Renal cortical epithelial cell (primary cell): ENCODE measurements at places on chromosomes 7 and 10.

GRCh38 chr10:12540341-12540781 is 191.0 kb downstream of the CAMK1D start:
- no peak for DNase-seq

DNA sequence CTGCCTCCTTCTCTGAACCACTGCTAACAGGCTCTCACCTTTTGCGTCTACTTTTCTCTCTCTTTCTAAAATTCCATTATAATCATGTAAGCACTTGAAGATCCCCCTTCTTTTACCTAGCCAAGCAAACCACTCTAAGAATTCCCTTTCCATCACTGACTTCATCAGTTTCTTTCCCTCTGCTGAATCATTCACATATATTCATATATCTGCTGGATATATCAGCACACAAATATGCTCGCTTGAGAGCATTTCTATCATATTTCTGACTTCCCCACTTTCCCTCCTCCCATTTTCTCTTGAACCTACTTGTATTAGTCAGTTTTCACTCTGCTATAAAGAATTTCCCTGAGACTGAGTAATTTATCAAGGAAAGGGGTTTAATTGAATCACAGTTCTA is 84.2 kb upstream of the LRRN3 start:
- no peak for DNase-seq

DNA sequence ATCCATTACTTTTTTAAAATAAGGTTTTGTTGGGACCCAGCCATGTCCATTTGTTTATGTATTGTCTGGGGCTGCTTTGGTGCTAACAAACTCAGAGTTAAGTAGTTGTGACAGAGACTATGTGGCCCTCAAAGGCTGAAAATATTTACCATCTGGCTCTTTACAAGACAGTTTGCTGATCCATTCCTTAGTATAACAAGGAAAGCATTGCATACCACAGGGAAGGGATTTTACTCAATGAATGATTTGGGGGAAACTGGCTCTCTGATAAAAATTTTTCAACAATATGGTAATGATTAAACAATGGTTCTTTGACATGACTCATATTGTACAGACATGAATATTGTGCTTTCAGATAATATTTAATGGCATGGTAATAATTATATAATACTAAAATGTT is 738.1 kb downstream of the KCNMA1 start:
- no peak for DNase-seq

GRCh38 chr10:89923661-89924060 is 222.3 kb downstream of the KIF20B start:
- no peak for DNase-seq

- DNase-seq: no peak
These were observed 502.8 kb downstream of the REEP3 start for GRCh38 chr10:64023926-64024470.

DNA sequence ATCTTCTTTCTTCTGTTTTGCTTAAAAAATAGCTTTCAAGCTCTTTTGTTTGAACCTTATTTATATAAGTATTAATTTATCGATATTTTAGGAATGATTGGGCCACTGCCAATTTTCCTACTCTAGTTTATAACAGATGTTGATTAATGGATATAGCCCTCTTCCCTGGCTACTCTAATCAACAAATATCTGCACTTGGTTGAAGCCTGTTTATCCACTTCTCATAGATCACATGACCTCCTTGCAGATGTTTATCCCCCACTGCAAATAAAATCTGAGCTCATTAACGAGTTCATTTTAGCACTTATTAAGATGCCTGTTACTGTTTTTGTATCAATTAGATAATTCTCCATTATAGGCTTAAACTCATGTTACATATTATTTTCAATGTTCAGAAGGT is 715.3 kb downstream of the CNTNAP2 start:
- DNase-seq: no peak

- no peak for DNase-seq
These were observed 24.9 kb upstream of the CARD11 start for GRCh38 chr7:3068530-3068929.

DNA sequence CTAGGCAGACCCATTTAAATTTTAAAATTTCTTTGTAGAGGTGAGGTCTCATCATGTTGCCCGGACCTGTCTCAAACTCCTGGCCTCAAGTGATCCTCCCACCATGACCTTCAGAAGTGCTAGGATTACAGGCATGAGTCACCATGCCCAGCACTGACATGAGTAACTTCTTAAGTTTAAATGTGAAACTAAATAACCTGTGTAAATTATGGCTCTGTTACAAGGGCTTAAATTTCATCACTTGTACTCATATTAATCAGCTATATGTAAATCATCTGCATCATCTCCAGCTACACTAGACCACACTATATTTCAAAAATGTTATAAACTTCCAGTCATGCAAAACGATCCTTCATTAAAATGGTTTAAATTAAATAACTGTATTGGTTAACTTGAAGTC is 56.1 kb downstream of the ATAD1 start:
- DNase-seq: peak; percentile 86

- peak; percentile 13 for DNase-seq
These were observed 25.8 kb downstream of the ASZ1 start for GRCh38 chr7:117401293-117402002.

GRCh38 chr7:141072548-141073172 is 1.2 kb upstream of the TMEM178B start:
- peak; percentile 82 for DNase-seq

- no peak for DNase-seq
These were observed 8.6 kb downstream of the AOC1 start for GRCh38 chr7:150860978-150861295.

DNA sequence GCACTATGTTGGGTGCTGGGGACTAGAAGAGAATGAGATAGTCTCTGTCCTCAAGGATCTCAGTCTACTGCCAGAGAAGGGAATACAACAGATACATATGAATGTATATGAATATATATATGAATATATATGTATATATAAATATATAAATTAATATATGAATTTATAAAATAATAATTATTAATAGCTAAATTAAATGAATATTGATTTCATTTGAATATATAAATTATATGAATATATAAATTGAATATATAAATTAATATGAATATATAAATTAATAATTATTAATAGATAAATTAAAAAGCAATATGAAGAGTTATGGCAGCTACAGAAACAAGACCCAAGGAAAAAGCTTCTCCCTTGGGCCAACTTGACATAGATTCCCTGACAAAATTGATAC is 59.8 kb upstream of the OPALIN start:
- no peak for DNase-seq

DNA sequence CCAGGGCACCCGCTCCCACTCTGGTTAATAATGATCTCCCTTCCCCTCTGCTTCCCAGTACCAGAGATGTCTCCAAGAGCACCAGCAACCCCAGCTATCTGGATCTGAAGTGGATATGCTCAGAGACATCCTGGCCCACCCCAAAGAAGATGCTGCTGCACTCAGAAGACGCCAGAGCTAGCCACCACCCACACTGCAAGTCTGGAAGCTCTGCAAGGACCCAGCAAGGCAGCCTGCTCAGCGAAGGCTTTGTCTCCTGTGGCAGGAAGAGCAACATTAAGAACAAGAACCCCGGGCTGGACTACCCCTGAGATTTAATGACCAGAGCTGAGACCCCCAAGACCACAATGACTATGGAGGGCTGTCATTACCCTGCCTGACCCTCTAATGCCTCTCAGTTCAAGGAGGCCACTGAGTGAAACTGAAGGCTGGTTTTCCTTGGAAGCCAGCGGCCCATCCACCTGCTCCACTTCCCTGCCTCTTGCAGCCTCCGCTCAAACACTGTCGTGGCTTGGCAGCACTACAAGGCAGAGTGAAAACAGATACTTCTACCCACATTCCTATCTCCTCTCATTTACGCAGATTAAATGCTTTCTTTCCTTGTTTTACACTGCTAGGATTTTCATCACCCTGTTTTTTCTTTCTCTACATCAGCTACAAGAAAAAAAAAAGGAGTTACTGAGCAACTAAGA is 202.2 kb downstream of the SNX10 start:
- DNase-seq: no peak

DNA sequence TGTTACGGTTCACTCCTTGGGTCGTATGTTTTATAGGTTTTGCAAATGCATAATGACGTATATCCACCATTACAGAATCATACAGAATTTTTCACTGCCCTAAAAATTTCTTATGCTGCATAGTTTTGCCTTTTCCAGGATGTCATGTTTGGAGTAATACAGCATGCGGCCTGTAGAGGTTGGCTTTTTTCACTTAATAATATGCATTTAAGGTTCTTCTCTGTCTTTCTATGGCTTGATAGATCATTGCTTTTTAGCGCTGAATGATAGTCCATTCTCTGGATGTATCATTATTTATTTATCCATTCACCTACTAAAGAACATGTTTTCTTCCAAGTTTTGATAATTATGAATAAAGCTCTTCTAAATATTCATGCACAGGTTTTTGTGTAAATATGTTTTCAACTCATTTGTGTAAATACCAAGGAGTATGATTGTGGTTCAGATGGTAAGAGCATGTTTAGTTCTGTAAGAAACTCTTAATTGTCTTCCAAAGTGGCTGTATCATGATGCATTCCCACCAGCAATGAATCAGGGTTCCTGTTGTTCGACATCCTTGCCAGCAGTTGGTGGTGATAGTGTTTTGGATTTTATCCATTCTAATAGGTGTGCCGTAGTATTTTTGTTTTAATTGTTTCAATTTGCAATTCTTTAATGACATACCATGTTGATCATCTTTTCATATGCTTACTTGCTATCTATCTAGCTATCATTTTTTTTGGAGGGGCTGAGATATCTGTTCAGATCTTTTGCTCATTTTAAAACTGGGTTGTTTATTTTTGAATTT is 531.2 kb upstream of the GHITM start:
- DNase-seq: no peak

DNA sequence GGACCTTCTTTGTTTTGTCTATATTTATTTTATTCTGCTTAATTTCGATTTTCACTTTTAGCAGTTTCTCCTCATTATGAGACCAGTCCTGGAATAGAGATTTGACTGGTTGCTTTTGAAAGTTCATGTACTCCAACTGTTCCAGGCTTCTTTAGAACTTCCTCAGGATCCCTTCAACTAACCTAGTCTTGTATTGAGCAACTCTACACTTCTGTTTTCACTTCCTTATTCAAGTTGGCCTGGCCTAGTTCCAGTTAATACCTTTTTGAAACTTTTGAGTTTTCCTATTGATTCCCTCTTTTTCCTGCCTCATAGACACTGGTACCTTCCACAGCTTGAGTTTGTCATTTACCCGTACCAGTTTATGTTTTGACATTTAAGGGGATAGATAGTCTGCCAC is 421.7 kb downstream of the ATRNL1 start:
- DNase-seq: no peak

DNA sequence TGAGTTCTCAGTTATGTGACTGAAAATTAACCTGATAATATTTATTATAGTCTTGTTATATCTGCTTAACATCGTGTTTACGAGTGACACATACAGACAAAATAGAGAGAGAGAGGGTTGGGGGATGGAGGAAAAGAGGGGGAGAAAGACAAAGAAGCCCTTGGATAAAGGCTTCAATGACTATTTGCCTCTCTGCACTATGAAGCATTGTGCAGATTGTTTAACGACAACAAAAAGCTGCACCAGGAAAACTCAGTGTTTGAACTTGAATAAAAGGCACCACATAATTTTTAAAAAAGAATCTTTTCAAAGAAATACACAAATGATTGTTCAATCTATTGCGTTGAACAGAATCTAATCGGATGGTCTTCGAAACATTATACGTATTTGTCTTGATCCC is 27.8 kb downstream of the MAGI2 start:
- no peak for DNase-seq

DNA sequence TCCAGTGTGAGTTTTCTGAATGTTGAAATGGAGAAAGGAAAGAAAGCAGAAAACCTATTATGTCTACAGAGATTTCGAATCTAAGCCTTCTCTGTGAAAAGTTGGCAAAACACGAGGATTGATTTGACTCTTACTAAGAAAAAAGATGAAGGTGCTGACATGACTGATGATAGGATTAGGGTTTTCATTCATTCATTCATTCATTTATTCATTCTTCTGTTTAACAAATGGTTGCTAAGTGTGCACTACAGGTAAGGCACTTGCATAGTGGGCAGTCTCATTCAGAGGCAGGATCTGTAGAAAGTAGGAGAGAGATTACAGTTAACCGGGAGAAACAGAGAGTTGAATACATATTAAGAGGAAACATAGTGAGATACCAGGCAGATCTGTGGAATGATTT is 137.1 kb downstream of the ZNF365 start:
- DNase-seq: no peak

DNA sequence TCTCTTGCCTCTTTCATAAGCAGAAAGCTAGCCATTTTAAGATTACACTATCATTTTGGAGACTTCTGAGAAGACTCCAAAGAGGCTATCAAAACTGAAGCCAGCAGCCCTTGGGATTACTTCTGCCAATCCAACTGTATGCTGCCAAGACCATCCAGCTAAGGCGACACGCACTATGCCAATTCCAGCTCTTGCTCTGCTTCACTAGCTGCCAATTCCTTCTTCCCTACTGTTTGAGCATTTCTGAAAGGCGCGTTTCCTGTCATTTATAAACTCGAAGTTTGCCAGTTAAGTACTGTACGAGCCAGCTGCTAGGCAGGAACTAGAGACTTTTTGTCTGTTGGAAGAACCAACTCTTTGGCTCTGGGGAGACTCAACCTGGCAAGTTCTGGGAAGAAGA is 36.5 kb downstream of the MALSU1 start:
- no peak for DNase-seq

- DNase-seq: no peak
These were observed 67.8 kb downstream of the EBF3 start for GRCh38 chr10:129896136-129896859.

DNA sequence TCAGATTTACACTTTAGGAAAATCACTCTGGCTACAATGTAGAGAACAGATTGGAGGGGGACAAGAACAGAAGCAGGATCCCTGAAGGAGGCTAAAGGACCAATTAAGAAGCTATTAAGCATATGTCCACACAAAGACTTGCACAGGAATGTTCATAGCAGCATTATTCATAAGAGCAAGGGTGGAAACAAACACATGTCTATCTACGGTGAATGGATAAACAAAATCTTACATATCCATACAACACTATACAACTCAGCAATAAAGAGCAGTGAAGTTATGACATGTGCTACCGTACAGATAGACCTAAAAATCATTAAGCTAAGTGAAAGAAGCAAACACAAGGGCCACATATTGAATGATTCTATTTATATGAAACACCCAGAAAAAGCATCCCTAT is 10.4 kb downstream of the CHCHD3 start:
- no peak for DNase-seq

DNA sequence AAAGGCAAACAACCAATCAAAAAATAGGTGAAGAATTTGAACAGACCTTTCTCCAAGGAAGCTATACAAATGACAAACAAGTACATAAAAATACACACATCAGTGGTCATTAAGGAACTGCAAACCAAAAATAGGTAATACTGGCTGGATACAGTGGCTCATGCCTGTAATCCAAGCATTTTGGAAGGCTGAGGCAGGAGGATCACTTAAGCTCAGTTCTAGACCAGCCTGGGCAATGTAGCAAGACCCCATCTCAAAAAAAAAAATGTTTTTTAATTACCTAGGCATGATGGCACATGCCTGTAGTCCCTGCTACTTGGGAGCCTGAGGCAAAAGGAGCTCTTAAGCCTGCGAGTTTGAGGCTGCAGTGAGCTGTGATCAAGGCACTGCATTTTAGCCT is 19.3 kb downstream of the CDCA7L start:
- DNase-seq: no peak

- no peak for DNase-seq
These were observed 16.4 kb downstream of the PALD1 start for GRCh38 chr10:70494966-70495365.
